ENCODE measurements at places on chromosomes 2 and 18.

- DNase-seq: no peak
These were observed 13.2 kb downstream of the TSHZ1 start for GRCh38 chr18:75223687-75224347.

- no peak for DNase-seq
These were observed 78.8 kb downstream of the NABP1 start for GRCh38 chr2:191756761-191757160.

GRCh38 chr2:45241061-45241561 is 231.9 kb upstream of the SIX2 start:
- DNase-seq: no peak

GRCh38 chr18:79569720-79570119 is 109.9 kb upstream of the CTDP1 start:
- no peak for DNase-seq

- no peak for DNase-seq
These were observed 107.9 kb downstream of the PRKCE start for GRCh38 chr2:45759310-45759851.

GRCh38 chr2:235839226-235839625 is 329.0 kb downstream of the GBX2 start:
- DNase-seq: no peak

GRCh38 chr18:43130716-43131260 is 15.3 kb upstream of the RIT2 start:
- DNase-seq: no peak

- no peak for DNase-seq
These were observed 137.7 kb upstream of the CYP1B1 start for GRCh38 chr2:38213619-38214167.

- DNase-seq: no peak
These were observed 583.4 kb upstream of the PKDCC start for GRCh38 chr2:41464395-41464794.

DNA sequence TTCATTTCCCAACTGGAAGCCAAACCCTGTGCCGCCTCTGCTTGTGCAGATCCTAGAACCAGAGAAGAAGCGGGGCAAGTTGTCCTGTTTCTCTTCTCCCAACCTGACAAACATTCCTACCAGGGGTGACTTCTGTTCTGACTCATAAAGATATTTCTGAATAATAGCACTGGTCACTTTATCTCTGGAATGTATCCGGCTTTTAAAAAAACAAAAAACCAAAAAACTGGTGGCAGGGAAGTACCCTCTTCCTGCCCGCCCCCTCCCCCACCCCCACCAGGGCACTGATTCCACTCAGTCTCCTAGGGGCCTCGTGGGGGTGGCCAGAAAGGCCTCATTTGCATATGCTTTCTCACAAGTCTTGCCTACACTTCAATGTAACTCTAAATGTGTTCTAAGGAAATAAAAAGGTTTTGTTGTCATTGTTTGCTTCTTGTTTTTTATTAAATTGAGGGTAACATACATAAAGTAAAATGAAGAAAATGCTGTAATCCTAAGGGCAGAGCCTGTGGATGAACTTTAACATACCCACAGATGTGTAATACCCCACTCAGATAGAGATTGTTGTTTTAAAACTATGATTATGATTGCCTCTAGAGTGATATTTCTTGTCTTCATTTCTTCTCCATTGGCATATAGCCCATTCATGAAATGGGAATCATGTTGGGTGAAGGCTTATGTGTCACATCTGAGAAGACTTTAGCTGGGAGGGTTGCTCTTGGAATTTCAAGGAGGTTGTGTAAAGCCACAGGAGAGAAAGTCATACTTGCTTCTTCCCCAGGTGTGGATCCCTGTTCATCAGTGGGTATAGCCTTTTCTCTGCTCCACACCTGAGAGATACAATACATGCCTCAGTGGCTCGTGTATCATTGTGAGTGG is 5.3 kb upstream of the FOSL2 start:
- DNase-seq: no peak

GRCh38 chr18:75455249-75456198 is 28.0 kb upstream of the SMIM21 start:
- no peak for DNase-seq

GRCh38 chr2:88483200-88483599 is 30.7 kb upstream of the FOXI3 start:
- no peak for DNase-seq

- no peak for DNase-seq
These were observed 136.9 kb upstream of the SIX3 start for GRCh38 chr2:44804406-44805265.

DNA sequence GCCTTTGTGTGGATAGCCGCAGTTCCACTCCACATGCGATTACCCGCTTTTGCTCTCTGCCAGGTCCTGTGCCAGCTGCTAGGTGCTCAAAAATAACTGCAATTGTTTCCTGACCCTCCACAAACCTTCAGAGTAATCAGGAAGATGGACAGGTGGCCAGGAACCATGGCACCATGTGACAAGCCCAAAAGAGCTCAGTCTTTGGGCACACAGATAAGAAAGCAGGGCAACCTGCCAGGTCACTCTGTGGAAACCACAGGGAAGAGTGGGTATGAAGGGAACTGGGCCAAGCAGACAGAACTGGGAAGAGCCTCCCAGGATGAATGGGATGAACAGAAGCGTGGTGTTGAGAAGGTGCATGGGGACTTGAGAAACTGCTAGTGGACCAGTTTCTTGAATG is 79.4 kb upstream of the AGAP1 start:
- DNase-seq: no peak

GRCh38 chr18:36624451-36625167 is 204.2 kb downstream of the TPGS2 start:
- DNase-seq: no peak

- DNase-seq: no peak
These were observed 1.2 kb downstream of the ANTXR1 start for GRCh38 chr2:69013840-69014821.

DNA sequence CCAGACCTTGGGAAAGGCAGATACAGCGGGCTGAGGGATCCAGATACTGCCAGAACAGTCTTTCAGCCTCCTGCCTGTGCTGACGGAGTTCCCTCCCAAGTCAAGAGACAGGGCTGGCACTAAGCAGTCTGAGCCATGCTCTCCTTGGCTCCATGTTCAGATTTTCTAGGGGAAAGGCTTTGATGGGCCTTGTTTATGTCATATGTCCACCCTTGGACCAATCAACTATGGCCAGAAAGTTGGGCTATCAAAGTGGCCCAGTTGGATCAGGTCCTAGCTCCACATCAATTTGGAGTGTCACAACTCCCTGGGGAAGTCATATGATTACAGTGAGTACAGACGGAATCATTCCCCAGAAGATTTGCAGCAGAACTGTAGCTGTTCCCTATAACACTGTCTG is 152.0 kb downstream of the GREB1L start:
- no peak for DNase-seq

DNA sequence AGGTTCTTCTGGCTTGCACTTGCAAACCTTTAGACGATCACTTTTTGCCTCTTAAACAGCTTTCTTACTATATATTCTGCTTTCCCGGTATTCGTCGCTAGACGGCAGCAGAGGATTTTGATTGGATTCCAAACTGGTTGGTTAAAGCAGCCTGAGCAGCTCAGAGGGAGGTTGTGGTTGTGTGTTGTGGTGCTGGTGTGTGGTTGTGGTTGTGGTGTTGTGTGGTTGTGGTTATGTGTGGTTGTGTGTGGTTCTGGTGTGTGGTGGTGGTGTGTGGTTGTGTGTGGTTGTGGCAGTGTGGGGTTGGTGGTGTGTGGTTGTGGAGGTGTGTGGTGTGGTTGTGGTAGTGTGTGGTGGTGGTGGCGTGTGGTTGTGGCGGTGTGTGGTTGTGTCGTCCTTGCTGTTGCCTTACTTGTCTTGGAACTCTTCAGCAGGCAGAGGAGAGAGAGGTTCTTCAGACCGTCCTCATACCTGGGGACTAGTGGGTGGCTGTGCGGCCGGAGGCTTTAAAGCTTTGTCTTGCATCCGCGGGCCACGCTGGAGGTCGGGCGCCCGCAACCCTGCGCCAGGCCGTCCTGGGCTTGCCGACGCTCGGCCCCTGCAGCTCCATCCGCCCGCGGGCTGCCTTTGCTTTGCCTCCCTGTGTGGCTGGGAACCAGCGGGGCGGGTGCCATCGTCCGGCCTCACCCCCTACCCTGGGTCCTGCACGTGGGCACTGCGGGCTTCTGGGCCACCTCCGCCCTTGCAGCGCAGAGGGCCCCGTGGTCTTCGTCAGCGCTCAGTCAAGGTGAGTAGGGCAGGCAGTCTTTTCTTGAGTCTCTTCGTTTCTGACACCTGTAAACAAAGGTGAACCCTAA is 190.8 kb downstream of the ARHGAP28 start:
- DNase-seq: no peak

GRCh38 chr2:584863-585823 is 92.1 kb downstream of the TMEM18 start:
- DNase-seq: peak; percentile 5

GRCh38 chr2:32172870-32173269 is 7.2 kb downstream of the SLC30A6 start:
- no peak for DNase-seq

GRCh38 chr2:177675825-177676224 is 283.3 kb downstream of the AGPS start:
- no peak for DNase-seq

GRCh38 chr2:173750353-173750801 is 214.8 kb downstream of the SP3 start:
- no peak for DNase-seq

- no peak for DNase-seq
These were observed 53.4 kb downstream of the NAPG start for GRCh38 chr18:10579079-10579867.

GRCh38 chr2:205646680-205647079 is 35.6 kb upstream of the NRP2 start:
- DNase-seq: no peak

- no peak for DNase-seq
These were observed 7.7 kb upstream of the EHD3 start for GRCh38 chr2:31226266-31226665.

GRCh38 chr2:216424274-216424673 is 12.0 kb downstream of the SMARCAL1 start:
- no peak for DNase-seq

DNA sequence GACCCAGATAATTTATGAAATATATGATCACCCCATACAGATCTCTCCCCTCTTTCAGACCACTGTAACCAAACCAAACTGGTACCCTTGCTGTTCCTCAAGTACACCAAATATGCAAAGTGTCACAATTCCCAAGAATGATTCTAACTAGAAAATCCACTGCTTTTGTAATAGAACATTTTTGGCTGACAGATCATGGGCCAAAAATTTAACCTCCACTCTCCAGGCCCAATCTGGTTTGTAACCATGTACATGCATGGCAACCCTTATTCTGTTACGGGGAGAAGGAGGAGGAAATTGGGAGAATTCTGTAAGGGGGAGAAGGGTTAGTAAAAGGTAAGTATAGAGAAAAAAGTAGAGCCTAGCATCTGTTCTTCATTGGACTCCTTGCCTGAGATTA is 62.0 kb downstream of the IKZF2 start:
- no peak for DNase-seq

GRCh38 chr18:75406491-75407445 is 20.7 kb downstream of the SMIM21 start:
- no peak for DNase-seq

DNA sequence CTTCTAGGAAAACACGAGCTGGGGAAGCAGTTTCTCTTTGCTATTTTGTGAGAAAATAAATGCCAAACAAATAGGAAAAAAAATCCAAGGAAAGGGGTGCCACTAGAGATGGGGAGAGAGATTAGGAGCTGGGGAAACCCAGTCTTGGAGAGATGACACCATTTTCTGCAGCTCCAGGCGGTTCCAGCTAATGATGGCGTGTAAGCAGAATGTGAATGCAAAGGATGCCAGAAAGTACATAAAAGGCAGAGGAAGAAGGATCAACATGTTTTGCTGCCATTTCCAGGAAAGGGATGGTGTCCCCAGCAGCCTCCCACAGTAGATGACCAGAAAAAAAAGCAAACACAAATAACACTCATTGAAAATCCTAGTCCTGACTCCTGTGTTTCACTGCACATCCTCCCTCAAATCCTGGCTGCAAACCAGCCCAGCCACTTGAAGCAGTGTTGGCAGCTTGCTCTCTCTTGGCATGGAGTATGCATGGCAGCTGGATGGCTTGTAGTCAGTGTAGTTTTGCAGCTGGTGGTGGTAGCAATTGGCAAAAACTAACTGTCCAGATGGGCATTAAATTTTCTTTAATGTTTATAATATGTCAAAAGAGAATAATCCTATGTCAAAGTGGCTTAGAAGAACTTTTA is 93.6 kb downstream of the FTCDNL1 start:
- no peak for DNase-seq

Data from stimulated activated CD8-positive, alpha-beta memory T cell treated with anti-CD3 and anti-CD28 coated beads, Interleukin-12 subunit alpha, Interleukin-12 subunit beta, amount 100 ng/mL, for 1 hour (primary cell).